Stimulated activated CD8-positive, alpha-beta memory T cell treated with anti-CD3 and anti-CD28 coated beads, Interleukin-4, amount 100 ng/mL, for 1 hour (primary cell): ENCODE measurements at places on chromosomes 13 and 19.

- no peak for DNase-seq
Observed at GRCh38 chr13:94236872-94237271, 242.6 kb downstream of the DCT start.

DNA sequence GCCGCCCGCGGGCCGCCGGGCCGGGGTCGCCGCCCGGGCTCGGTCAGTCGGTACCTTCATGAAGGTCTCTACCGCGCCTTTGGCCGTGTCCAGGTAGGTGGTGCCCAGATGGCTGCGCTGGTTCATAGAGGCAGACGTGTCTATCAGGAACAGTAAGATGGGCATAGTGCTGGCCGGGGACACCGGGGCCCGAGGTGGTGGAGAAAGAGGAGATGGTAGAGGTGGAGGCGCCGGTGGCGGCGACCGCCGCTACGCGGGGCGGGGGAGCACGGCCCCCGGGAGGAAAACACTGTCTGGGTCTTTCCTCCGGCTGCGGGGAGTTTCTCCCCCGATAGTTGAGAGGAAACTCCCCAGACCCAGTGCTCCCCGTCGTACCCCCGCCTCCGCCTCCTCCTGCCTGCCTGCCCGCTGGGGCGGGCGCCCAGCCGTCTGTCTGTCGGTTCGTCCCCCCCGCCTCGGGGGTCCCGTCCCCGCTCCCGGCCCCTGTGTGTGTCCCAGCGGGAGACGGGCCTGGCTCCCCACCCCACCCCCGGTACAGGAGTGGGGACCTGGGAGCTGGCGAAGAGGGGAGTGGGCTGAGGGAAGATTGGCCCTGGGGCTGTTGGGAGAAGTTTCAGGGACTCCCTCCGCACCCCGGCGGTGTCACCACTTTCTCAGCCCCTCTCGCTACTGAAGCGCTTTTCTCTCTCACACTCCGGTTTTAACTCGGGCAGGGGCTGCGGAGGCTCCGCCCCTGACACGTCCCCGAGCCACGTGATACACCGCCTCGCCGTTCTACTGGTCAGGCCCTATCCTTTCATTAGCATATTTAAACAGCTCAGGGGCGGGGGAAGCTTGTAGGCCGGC lies at the start of gene INTS6:
TSS of gene INTS6 (minus strand) at position 676 of the 846 bp plus-strand sequence. CDS start at position 165, 511 bp downstream.
- DNase-seq: peak; percentile 97

DNA sequence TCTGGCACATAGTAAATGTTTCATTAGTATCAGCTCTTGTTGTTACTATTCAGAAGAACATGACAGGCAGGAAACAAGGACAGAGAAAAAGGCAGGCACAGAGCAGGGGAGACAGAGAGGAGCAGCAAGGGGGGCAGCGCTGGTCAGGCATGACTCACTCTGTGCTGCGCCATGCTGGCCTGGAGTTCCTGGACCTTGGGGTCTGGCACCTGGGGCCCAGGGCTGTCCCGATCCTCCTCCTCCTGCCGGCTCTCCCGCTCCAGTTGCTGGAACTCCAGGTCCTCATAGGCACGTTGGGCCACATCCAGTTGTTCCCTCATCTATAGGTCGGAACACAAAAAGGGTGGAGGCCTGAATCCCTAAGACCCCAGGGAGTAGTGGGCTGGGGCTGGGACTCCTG lies 7.6 kb downstream of the PHLDB3 start:
- DNase-seq: no peak

DNA sequence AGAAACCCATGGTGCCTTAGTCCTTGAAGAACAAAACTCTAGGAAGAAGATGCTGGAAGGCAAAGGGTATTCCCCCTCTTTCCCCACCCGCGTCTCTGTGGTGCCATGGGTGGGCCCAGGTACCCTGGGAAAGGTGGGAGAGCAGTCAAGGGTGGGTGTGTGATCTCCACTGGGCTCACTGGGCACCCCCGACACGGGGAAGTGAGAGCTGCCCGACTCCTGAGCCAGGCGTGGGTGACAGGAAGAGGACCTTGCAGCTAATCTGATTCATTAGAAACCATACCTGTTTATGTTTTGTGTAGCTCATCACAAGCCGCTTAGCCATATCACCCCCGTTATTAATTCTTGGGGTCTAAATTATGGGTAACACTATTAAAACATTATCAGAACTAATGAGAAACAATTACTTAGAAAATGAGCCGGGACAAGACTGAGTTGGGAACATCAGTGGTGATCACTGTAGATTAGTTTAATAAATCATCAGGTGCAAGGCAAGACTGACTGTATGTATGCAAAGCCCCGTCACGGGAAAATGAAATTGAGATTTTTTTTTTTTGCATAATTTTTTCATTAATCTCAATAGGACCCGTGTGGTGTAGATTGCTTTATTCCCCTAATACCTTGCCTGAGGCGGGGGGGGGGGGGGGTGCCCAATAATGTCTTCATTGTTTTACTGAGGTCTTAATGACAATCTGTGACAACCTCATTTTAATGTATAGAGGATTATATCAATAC lies 77.3 kb downstream of the ZIC5 start:
- DNase-seq: no peak

DNA sequence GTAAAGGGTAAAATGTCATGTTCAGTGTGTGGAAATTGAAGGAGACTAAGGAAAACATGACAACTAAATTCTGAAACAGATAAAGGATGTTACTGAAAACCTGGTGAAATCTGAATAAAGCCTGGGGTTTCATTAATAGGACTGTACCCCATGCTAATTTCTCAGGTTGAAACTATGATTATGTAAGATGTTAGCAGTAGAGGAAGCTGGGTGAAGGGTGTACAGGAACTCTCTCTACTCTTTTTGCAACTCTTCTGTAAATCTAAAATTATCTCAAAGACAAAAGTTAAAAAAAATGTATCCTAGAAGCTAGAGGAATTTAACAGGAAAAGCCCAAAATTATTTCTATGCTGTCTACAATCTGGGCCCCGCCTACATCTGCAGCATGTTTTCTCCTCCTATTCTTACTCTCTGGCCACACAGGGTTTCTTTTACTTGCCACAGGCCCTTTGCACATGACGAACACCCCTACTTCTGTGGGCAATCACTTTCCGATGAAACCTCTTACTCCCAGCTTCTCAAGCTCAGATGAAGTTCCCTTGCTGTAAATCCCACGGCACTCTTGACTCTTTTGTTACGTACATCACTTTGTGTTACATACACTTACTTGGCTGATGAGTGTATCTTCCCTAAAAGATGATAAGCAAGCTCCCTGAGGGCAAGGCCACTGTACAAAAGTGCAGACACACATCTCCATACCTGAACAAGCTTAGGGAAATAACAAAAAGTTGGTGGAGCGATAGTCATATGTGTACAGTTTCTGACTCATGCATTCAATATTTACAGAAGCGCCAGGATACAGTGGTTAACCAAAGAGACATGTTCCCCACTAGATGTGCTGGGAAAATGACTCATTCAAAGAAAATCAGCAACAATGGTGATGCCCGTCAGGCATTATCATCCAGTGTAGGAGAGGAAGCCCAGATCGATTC lies 32.6 kb downstream of the RUBCNL start:
- no peak for DNase-seq

GRCh38 chr13:40394304-40394985 lies 272.0 kb downstream of the FOXO1 start:
- DNase-seq: no peak

- no peak for DNase-seq
Observed at GRCh38 chr19:19543101-19543500, 5.0 kb downstream of the CILP2 start.

DNA sequence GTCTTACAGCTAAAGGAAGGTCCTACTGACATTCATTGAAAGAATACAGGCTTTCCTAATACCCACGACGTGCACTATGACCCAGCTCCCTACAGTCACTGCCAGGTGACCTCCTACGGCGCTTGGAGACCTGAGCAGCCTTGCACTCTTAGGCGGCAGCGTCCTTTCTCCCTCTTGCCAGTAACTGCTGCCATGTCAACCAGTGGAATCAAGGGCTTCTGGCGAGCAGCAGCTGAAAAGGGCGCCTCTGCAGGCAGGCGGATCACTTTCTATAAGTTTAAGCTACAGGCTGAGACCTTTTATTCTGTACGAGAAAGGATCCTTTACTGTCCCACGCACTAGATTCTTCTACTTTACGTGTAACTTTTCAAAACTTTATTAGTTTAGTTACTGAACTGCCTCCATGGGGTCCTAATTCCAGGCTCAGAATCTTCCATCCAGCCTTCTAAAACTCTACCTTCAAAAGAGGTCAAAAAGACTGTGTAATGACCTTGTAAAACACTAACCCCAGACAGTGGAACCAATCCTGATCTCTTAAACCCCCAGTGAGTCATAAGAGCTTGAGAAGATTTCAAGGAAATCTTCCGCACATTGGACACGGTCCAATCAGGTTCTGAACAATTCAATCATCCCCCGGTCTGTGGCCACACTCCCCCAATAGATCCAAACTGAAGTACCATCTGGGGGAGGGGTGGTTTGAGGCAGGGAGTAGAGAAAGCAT lies 1.9 kb downstream of the KCTD12 start:
- DNase-seq: no peak

GRCh38 chr19:11506101-11506555 lies 489 bp upstream of the ZNF653 start:
- no peak for DNase-seq

DNA sequence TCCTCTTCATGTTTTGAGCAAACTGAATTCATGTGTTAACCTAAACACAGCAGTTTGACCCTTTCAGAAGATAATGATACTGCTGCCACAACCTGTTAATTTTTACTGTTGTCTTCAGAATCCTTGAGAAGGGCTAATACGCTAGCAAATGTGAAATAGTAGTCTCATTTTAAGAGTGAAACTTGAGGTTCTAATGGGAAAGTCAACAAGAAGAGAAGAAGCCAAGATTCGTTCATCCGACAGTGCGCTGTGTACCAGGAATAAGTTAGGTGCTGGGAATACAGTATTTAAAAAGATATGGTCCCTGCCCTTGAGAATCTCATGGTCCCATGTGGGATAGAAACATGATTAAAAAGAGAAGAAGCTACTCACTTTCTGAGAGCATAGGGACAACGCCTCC lies 134.4 kb downstream of the KL start:
- DNase-seq: no peak

- DNase-seq: no peak
Observed at GRCh38 chr19:36030264-36031148, 2.2 kb downstream of the CLIP3 start.

GRCh38 chr13:22848539-22849052 lies 332.2 kb upstream of the SGCG start:
- DNase-seq: no peak

- no peak for DNase-seq
Observed at GRCh38 chr19:41657157-41657556, 30.3 kb upstream of the CEACAM4 start.

- no peak for DNase-seq
Observed at GRCh38 chr13:113645329-113645728, 12.7 kb downstream of the ATP4B start.

- no peak for DNase-seq
Observed at GRCh38 chr13:37617173-37617572, 18.6 kb upstream of the POSTN start.

DNA sequence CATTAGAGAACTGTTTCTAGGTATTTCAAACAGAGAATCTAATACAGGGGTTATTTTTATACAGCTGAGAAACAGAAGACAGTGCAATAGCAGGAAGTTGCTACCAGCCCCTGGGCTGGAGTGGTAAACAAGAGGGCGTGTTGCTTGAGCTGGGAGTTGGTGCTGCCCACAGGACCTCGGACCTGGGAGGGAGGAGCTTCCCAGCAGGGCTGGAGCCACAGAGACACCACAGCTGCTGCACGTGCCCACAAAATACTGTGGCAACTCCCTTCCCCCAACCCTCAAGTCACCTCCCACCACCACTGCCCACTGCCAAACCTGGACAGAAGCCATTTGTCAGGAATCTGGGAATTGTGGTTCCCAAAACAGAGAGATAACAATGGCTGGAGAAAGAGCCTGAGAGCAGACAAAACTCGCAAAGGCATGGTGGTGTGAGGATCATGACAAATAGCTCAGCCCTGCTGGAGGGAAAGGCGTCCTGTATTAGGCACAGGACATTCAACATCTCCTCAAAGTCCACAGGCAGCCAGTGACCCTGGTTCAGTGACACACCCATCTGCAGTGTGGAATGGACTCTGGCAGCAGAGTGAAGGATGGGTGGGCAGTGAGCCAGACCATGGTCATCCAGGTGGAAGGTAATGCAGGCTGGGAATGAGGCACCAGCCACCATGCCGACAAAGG lies 57.2 kb downstream of the SPATA13 start:
- no peak for DNase-seq

DNA sequence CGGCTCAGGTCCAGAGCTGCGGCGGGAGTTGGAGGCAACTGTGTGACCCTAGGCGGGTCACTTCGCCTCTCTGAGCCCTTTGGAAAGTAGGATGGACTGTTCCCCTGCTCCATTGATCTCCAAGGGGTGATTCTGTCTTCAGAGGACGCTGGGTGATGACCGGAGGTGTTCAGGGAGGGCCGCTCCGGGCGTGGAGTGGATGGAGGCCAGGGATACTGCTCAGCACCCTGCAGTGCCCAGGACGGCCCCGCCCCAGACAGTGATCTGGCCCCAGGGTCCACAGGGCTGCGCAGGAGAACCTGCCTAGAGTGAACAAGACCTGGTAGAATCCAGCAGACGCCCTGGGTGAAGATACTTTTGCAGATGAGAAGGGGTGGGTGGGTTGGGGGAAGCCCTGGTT lies 7.0 kb downstream of the NCLN start:
- DNase-seq: no peak

GRCh38 chr13:95025116-95025515 lies 276.1 kb downstream of the ABCC4 start:
- no peak for DNase-seq

DNA sequence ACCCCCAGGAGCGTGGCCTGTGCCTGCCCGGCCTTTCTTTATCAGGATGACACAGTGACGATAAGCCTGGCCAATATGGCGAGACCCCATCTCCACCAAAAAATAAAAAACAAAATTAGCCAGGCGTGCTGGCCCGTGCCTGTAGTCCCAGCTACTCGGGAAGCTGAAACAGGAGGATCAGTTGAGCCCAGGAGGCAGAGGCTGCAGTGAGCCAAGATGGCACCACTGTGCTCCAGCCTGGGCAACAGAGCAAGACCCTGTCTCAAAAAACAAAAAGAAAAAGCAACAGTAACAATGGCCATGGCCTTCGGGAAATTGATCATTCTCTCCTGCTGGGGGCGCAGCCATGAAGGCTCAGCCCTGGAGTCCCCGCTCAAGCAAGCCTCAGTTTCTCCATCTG lies 11.1 kb downstream of the PEX11G start:
- no peak for DNase-seq

DNA sequence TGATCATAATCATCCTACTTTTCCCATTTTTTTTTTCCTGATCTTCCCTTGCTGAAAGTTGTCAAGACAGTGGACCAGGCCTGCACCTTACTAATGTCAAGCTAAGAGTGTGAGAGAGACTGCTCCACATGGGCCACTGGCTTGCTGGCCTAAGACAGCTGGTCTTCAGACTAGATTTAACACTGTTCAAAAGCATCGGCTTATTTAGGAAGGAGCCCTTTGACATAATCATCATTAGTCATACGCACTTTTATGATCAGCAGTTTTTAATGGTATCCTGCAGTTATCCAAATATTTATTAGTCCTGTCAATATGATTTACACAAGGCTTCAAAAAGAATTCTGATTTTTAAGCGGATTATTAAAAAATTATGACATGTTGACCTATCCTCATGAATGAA lies 270.6 kb downstream of the DNAJC15 start:
- DNase-seq: no peak

- DNase-seq: no peak
Observed at GRCh38 chr13:87393358-87393757, 277.8 kb upstream of the SLITRK5 start.
